ENCODE measurements at places on chromosomes 16 and 17.

DNA sequence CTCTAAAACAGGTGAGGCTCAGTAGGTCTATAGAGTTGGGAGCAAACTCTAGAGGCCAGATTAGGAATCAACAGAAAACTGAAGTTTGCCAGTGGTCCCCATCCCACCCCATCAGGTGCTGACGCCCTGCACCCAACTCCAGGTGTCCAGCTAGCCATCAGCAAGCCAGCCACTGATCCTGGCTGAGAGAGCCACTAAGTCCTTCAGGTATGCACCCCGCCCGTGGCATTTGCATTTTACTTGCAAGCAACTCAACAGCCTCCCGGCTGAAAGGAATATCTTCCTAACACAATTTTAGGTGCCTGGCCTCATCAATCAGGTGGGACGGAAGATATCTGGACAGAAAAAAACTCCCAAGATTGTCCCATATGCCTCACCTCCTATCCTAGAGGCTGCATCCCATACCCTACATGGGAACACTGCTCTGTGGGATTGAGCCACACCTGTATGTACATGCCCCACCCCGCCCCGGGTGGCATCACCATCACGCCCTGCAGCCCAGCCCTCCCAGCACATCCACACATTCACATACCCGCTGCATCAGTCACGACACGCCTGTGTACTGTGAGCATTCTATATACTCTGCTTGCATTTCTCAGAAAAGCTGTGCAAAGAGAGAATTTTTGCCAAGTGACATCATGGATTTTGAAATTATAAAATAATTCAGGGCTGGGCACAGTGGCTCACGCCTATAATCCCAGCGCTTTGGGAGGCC is 8.3 kb downstream of the OTOP3 start:
- DNase-seq, result no peak

DNA sequence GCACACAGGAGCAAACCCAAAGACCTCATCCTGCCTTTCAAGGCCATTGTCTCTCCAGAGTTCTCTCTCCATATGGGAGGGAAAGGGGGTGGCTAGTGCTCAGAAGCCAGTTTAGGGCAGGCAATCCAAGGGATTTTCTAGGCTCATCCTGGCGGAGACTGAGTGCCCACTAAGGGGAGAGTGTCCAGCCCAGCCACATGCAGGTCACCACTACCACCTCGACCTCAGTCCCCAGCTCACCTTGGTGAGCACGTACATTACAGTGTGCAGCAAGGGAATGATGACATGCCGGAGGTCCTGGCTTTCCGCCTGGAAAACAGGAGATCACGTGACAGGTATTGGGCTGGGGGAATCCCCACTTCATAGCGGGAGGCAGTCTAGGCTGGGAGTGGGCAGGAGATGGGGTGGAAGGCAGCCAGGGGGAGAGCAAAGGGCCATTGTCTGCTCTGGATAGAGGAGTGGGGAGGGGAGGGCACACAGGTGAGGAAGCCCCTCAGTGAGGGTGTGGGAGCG is 29.9 kb downstream of the PIK3R6 start:
- no peak for DNase-seq

GRCh38 chr17:65547253-65547670 is 14.2 kb downstream of the AXIN2 start:
- DNase-seq, result no peak

- DNase-seq, result no peak
Observed at GRCh38 chr17:36707904-36708303, 106.5 kb downstream of the MRM1 start.

DNA sequence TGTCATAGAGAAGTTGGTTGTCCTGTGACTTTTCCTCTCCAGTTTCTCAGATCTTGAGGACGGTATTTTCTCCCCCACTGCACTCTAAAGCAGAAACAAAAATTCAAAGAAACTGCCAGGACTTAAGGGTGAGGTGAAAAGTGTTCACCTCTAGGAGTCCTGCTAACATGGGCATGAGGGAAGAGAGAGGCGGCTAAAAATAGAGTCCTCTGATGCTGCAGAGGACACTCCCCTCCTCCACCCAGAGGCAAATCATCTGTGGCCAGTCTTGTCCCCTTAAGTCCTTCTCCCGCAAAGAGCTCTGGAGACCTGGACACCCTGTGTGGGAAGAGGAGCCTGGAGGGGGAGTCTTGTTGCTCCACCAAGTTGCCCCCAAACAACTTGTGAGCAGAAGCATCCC is 4.7 kb upstream of the DDX19A start:
- DNase-seq, result no peak

DNA sequence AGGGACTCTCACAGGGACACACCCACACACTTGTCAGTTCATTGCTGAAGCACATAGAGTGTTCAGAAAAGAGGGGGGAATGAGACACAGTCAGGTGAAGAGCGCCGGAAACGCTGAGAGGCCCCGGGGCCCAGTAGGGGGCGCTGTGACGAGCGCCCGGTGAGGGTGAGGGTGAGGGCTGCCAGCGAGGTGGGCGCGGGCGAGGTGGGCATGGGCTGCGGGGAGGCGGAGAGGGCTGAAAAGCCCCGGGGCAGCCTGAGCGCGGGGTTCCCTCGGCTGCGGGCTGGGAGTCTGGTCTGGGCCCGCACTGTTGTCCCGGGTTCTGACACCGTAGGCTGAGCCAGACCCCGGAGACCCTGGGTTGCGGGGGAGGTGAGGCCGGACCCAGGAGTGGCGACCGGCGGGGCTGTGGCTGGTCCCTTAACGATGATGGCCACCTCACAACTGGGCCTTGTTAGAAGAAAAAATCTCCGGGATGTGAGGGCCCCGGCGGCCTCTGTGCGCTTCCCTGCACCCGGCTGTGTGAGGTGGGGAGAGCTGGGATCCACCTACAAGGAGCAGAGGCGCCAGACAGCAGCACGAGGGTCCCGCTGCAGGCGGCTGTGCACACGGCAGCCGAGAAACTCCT is 91.4 kb downstream of the C16orf78 start:
- no peak for DNase-seq

GRCh38 chr16:67240506-67240905 is 6.8 kb downstream of the FHOD1 start:
- no peak for DNase-seq

- DNase-seq, result no peak
Observed at GRCh38 chr17:28180449-28180848, 138.0 kb downstream of the NLK start.

- no peak for DNase-seq
Observed at GRCh38 chr16:83458612-83459011, 349.2 kb upstream of the HSBP1 start.

DNA sequence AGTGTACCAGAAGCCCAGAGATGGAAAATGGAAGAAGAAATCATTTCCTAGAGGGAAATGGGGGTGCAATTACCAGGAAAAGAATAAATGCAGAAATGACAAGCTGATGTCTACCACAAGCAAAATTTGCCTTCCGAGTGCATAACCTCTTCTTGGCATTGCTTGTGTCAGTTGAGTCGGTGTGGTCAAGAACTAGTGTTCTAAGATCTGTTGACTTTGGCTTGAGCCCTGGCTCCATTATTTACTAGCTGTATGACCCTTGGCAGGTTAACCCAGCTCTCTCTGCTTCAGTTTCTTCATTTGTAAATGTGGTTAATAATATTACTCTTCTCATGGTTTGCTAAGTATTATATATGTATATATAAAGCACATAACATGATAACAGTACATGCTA is 273.0 kb upstream of the IRX5 start:
- DNase-seq, result no peak

GRCh38 chr17:62064029-62064790 is 868 bp downstream of the MED13 start:
- no peak for DNase-seq

DNA sequence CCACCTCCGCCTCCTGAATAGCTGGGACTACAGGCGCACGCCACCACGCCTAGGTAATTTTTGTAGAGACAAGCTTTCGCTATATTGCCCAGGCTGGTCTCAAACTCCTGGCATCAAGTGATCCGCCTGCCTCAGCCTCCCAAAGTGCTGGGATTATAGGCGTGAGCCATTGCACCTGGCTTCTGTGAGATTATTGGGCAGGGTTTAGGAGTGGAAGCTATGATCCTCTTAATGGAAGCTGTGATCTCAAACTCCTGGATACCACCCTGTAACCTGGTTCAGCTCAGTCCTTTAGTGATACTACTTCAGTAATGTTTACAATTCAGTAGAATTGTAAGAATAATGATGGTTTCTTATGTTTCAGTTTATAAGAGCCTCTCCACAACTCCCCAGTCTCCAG is 14.1 kb downstream of the NFE2L1 start:
- DNase-seq, result no peak

DNA sequence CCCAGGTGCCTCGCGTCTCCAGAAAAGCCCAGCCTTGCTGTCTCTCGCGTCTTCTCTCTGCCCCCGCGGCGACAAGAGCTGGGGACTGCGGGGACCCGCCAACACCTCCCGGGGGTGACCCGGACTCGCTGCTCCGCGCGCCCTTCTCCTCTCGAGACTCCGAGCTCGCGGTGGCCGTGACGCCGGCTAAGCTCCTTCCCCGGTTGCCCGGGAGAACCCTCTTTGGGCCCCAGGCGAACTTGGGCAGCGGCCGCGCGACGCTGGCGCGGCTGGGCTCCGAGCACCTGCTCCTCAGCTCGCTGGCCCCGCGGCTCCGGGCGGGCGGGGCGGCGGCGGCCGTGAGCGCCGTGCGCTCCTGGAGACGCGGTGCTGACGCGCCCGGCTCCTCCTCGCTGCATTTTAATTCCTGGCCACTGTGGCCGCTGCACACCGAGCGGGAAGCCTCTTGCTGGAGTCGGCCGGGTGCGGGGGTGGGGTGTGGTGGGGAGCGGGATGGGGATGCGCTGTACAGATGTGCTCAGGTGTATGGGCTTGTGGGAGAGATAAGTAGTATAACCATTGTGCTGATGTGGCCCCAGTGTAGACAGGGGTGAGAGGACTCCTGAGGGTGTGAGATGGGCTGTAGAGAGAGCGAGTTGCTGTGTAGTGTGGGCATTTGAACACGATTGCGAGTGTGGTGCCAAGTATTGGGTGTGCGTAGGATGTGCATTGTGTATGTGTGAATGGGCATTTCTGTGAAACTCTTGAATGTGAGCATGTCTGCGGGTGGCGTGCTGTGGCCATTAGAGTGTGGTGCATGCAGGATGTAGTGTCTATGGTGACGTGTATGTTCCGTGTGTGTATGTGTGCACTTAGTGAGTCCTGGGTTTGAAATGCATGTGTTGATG is at the start of gene ASIC2:
Gene ASIC2 (minus strand): TSS at position 315 of the 887 bp plus-strand sequence.
- DNase-seq, result peak; percentile 17

DNA sequence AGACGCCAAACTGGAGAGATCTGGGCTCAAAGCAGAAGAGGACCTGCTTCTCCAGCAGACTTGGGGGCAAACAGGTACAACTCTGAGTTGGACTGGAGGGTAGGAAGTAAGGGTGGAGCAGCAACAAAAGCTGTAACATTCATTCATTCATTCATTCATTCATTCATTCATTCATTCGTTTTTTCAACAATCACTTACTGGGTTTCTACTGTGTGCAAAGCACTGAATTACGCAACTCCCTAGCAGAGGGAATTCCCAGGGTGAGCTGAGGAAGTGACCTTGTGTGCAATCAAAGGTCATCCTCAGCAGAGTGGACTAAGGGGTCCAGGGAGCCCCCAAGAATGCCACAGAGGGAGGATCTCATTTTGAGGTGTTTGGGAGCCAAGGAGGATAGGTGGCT is 231.1 kb upstream of the SDK2 start:
- no peak for DNase-seq

DNA sequence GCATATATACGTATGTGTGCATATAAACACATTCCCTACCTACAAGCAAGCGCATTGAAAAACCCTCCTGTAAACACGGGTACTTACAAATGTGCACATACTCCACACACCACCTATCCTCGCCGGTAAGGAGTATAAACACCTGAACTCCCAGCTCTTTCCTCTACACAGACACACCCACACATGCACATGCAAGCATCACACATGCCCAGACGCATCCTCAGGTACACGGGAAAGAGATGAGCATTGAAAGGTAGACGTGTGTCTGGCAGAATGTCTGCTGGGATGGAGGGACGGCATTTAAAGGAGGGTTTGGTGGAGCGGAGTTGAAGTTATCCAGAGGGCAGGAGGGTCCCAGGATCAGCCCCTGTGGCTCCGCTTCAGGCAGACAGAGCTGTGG is 4.7 kb upstream of the SMTNL2 start:
- DNase-seq, result no peak

GRCh38 chr17:47188271-47188875 is 722 bp downstream of the CDC27 start:
- no peak for DNase-seq

GRCh38 chr17:7836596-7837407 is 2.8 kb downstream of the KDM6B start:
- DNase-seq, result peak; percentile 75
